ENCODE measurements at places on chromosomes 7 and 10.

DNA sequence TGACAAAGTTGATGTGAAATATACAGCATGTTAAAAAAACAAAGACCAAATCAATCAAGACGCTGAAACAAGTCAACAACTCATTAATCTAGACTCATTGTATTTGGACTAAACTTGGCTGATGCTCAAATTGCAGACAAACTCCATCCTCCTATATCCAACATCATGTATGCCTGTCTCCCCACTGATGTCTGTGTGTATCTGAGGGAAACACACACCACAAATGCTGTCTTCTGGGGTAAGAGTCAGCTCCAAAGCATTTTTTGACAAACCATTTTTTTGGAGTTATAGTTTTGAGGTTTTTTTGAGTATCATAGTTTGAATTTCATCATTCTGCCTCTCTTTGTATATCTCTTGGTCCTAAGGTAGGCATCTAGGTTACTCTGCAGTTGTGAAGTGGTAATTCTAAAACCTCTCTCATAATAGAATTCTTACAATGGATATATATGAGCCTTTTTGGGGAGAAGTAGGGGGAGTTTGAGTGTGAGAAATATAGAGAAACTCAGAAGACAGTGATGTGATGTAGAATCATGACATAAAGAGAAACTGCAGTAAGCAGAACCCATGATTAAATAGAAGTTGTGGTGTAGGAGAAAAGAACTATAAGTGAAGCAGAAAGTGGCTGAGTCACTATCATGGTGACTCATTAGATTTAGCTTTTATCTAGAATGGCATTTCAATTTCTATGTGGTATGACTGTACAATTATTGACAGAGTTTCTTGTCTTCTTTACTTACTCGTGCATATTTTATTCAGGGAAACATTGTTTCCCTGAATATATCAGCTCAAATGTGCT lies 1531.1 kb upstream of the LRRTM3 start:
- DNase-seq = no peak

GRCh38 chr10:6177880-6178281 lies 24.9 kb upstream of the PFKFB3 start:
- no peak for DNase-seq

GRCh38 chr10:74683067-74683466 lies 143.3 kb upstream of the KAT6B start:
- no peak for DNase-seq

GRCh38 chr10:31124852-31125251 lies 93.2 kb upstream of the ZNF438 start:
- DNase-seq = no peak

- no peak for DNase-seq
These were observed 34.2 kb downstream of the TCERG1L start for GRCh38 chr10:131277278-131277677.

DNA sequence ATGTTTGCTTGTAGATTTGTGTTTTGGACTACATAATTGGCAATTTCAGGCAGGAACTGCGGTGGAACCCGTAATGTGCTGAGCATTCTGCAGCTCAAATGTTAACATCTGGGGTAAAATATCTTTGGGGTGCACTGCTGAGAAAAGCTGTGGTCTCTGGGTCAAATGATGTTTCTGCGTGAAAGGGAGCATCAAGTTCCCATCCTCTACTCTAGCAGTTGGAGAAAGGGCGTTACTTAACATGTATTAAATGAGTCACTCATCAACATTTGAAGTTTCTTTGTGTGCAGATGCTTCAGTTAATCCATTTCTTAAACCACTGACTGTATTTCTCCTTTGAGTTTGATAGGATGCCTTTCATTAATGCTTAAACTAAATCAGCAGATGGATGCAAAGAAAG lies 273.1 kb upstream of the PITRM1 start:
- no peak for DNase-seq
